Aorta (tissue), 5 donors: ENCODE measurements at places on chromosomes 13 and 19. TPM values are rescaled to one million over a fixed set of nuclear protein-coding genes. Genes with fewer than 3 reads are reported as not detected.
A peak's percentile ranks its signal among the peaks of the same experiment; 100 is the strongest.

DNA sequence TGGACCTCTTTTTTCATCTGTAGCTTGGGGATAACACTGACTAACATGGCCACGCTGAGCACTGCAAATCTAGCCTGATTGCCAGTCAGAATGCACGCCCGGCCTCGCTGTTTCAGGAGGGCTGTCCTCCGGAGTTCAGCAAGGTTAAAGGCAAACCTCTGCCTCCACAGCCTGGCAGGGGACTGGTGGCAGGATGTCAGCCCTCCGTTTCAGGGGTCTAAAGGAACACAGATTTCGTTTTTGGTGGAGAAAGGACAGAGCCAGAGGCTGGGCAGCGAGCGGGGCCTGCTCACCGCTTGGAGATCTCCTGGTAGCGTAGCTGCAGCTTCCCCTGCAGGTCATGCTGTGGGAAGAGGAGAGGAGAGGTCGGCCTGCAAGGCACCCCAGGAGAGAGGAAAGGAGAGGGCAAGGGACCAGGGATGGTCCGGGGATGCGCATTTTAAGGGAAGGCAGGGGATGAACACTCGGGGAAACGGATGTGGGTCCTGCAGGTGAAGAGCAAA, 560 bp downstream of the NDUFA7 start:
- peak overlapping the region; percentile 17 for H3K27ac ChIP-seq
- H3K27me3 ChIP-seq: no peaks in the 10 kb centered on the region
- peak; percentile 49 for DNase-seq
- no peaks in the 10 kb centered on the region for H3K4me1 ChIP-seq
- peak overlapping the region; percentile 70 for H3K4me3 ChIP-seq
- H3K36me3 ChIP-seq: no peaks in the 10 kb centered on the region

DNA sequence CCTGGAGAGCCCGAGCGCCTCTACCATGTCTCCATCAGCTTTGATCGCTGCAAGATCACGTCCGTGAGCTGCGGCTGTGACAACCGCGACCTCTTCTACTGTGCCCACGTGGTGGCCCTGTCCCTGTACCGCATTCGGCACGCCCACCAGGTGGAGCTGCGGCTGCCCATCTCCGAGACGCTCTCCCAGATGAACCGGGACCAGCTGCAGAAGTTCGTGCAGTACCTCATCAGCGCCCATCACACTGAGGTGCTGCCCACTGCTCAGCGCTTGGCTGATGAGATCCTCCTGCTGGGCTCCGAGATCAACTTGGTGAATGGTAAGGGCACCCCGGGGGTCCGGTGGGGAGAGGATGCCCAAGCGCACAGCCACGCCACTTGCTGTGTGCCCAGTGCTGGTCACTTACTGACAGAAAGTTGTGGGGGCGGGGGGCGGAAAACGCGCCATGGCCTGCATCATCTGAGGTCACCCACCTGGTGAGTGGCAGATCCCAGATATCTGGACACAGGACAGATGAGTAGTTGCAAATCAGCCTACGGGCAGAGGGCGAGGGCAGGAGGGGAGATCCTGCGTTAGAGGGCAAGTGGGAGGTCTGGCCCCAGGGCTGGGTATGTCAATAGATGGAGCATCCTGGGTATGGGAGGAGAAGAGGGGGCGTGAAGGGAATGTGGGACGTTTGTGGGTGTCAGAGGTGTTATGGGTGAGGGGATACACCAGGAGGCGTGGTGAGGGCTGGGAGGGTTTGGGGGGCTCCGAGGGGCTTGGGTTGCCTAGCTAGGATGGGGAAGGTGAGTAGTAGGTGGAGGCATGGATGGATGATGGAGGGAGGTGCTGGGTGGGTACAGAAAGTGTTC, 9.8 kb downstream of the ZSWIM4 start:
- H3K4me1 ChIP-seq: no peaks in the 10 kb centered on the region
- no peaks in the 10 kb centered on the region for H3K27me3 ChIP-seq
- no peak overlapping the region for H3K27ac ChIP-seq
- no peak for DNase-seq

- no peaks in the 10 kb centered on the region for H3K36me3 ChIP-seq
- DNase-seq: no peak
- no peaks in the 10 kb centered on the region for H3K27me3 ChIP-seq
- no peaks in the 10 kb centered on the region for H3K4me1 ChIP-seq
- H3K27ac ChIP-seq: no peak overlapping the region
- no peak overlapping the region for H3K4me3 ChIP-seq
Observed at GRCh38 chr19:51712461-51713081, 11.2 kb downstream of the HAS1 start.

GRCh38 chr13:98325724-98326123, 148.7 kb upstream of the RNF113B start:
- H3K4me1 ChIP-seq: no peaks in the 10 kb centered on the region
- no peaks in the 10 kb centered on the region for H3K27me3 ChIP-seq
- no peak overlapping the region for H3K4me3 ChIP-seq

- H3K36me3 ChIP-seq: no peaks in the 10 kb centered on the region
- H3K27me3 ChIP-seq: no peaks in the 10 kb centered on the region
- H3K4me1 ChIP-seq: no peaks in the 10 kb centered on the region
- no peak overlapping the region for H3K27ac ChIP-seq
- no peak for DNase-seq
Observed at GRCh38 chr13:41306271-41307145, 4.6 kb upstream of the NAA16 start.

DNA sequence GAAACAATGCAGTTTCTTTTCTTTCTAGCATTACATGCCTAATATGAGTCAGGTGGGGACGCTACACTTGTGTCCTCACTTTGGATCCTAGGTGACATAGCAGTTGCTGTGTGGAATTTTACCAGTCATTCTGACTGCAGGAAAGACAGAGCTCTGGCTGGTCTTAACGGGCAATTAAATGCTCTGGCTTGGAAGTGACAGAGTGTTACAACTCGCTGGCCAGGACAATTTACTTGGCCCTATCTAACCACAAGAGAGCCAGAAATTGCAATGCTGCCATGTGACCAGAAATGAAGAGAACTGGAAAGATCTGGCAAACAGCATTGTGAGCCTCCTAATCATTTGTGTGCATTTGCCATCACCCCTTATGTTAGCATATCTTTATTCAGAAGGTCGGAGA, 351.1 kb downstream of the DCT start:
- H3K27ac ChIP-seq: no peak overlapping the region
- H3K27me3 ChIP-seq: no peaks in the 10 kb centered on the region
- H3K36me3 ChIP-seq: no peaks in the 10 kb centered on the region
- no peak for DNase-seq
- H3K4me1 ChIP-seq: no peaks in the 10 kb centered on the region

- no peak for DNase-seq
- H3K27ac ChIP-seq: no peak overlapping the region
- peaks cover 2% of the 10 kb centered on the region for H3K4me1 ChIP-seq
- no peaks in the 10 kb centered on the region for H3K27me3 ChIP-seq
- H3K36me3 ChIP-seq: no peaks in the 10 kb centered on the region
- no peak overlapping the region for H3K4me3 ChIP-seq
Observed at GRCh38 chr13:25281193-25281934, 5.9 kb downstream of the MTMR6 start.

DNA sequence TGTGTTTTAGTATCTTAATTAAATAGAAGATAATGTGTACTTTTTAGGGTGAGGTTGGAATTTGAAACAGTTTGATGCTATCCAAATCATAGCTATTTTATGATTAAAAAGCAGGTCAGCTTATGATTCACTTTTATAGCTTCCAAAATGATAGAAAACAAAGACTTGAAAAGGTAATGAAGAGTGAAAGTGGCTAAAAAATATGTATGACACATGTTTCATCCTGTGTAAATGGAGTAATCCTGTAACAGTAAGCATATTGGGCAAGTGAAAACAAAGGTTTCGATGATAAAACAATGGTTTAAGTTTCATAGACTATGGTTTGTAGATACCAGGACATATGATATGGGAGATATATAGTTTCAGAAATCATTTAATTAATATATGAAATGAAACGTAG, 456.2 kb downstream of the PCDH20 start:
- no peak for DNase-seq
- no peak overlapping the region for H3K4me3 ChIP-seq
- H3K4me1 ChIP-seq: no peaks in the 10 kb centered on the region
- H3K27me3 ChIP-seq: no peaks in the 10 kb centered on the region
- no peaks in the 10 kb centered on the region for H3K36me3 ChIP-seq
- no peak overlapping the region for H3K27ac ChIP-seq

- H3K27me3 ChIP-seq: no peaks in the 10 kb centered on the region
- H3K27ac ChIP-seq: no peak overlapping the region
- no peaks in the 10 kb centered on the region for H3K36me3 ChIP-seq
- H3K4me3 ChIP-seq: no peak overlapping the region
- no peak for DNase-seq
Observed at GRCh38 chr13:93577105-93577504, 350.5 kb downstream of the GPC6 start.

GRCh38 chr19:1566392-1567115, 1.6 kb downstream of the MEX3D start:
- no peaks in the 10 kb centered on the region for H3K4me1 ChIP-seq
- H3K36me3 ChIP-seq: no peaks in the 10 kb centered on the region
- H3K27ac ChIP-seq: no peak overlapping the region
- DNase-seq: peak; percentile 87
- peak overlapping the region; percentile 55 for H3K4me3 ChIP-seq
- H3K27me3 ChIP-seq: no peaks in the 10 kb centered on the region

- H3K4me1 ChIP-seq: no peaks in the 10 kb centered on the region
- H3K4me3 ChIP-seq: no peak overlapping the region
- no peak for DNase-seq
- H3K27ac ChIP-seq: no peak overlapping the region
- no peaks in the 10 kb centered on the region for H3K27me3 ChIP-seq
- no peaks in the 10 kb centered on the region for H3K36me3 ChIP-seq
Observed at GRCh38 chr13:36096461-36097416, 34.4 kb downstream of the DCLK1 start.

DNA sequence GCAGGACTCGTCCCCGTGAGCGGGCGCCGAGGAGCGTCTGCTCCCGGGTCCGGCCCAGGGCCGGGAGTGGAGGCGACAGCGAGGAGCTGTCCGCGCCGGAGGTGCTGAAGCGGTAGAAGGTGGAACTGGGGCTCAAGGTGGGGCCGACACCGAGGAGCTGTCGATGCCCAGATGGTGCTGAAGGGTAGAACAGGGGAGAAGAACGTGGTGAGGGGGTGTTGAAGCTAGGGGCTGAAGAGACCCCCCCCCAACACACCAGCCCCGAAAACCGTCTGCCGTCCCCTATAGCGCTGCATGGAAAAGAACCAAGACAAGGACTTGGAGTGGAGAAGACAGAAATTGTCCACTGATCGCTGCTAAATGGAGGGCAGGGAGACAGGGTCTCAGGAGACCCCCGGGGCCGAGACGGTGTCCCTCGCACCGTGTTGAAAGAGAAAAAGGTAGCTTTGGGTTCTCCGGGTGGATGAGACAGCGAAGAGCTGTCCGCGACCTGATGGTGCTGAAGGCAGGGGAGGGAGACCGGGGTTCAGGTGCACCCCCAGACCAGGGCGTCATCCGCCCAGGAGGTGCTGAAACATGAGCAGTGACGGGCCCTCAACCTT, 7.1 kb upstream of the PDE4C start:
- no peak overlapping the region for H3K4me3 ChIP-seq
- H3K36me3 ChIP-seq: no peaks in the 10 kb centered on the region
- no peaks in the 10 kb centered on the region for H3K27me3 ChIP-seq
- DNase-seq: peak; percentile 82
- no peak overlapping the region for H3K27ac ChIP-seq

GRCh38 chr13:75938811-75939560, 302.9 kb downstream of the LMO7 start:
- DNase-seq: no peak
- no peaks in the 10 kb centered on the region for H3K36me3 ChIP-seq
- no peak overlapping the region for H3K4me3 ChIP-seq
- H3K27ac ChIP-seq: no peak overlapping the region
- H3K4me1 ChIP-seq: no peaks in the 10 kb centered on the region

DNA sequence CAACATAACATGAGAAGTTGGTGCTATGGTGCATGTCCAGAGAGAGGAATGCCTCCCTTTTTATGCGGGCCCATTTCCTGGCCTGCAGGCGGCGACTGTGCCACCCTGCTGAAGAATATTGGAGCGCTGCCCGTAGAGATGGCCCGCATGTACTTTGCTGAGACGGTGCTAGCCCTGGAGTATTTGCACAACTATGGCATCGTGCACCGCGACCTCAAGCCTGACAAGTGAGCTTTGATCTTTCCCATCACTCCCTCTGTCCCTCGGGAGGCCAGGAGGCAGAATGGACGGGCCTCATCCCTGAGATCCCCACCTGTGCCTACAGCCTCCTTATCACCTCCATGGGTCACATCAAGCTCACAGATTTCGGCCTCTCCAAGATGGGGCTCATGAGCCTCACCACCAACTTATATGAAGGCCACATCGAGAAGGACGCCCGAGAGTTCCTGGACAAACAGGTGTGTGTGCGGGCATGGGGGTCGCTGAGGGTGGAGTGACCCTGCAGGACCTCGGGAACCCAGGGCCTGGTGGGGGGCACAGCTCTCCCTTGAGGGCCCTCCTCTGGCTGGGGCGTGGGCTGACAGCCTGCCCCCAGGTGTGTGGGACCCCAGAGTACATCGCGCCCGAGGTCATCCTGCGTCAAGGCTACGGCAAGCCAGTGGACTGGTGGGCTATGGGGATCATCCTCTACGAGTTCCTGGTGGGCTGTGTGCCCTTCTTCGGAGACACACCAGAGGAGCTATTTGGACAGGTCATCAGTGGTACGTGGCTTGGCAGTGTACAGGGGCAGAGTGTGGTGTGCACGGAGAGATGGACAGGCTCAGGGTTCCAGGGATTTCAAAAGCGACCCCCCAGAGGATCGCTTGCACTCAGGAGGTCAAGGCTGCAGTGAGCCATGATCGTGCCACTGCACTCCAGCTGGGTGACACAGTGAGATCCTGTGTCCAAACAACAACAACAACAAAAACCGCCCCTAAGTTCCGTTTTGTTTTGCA, 16.2 kb downstream of the DNASE2 start:
- no peak overlapping the region for H3K27ac ChIP-seq
- DNase-seq: no peak
- H3K27me3 ChIP-seq: no peaks in the 10 kb centered on the region
- no peaks in the 10 kb centered on the region for H3K4me1 ChIP-seq

GRCh38 chr13:50466456-50466855, 377.0 kb downstream of the DLEU7 start:
- no peaks in the 10 kb centered on the region for H3K4me1 ChIP-seq
- DNase-seq: no peak
- H3K27ac ChIP-seq: no peak overlapping the region

The ATCAY gene
- total RNA-seq: not detected

The NOTCH3 gene
- 423 TPM for total RNA-seq

The LILRA1 gene
- 2.0 TPM for total RNA-seq

The ERICH6B gene
- total RNA-seq: not detected

The ZNF473 gene
- total RNA-seq: 9.5 TPM

The ANGPTL8 gene
- not detected for total RNA-seq

The MTRF1 gene
- total RNA-seq: 13.7 TPM
